ENCODE measurements at places on chromosomes 5 and 9.
A peak's percentile ranks its signal among the peaks of the same experiment; 100 is the strongest.

- no peak for DNase-seq
Measured at GRCh38 chr5:149151717-149152116, 10.4 kb downstream of the ABLIM3 start.

DNA sequence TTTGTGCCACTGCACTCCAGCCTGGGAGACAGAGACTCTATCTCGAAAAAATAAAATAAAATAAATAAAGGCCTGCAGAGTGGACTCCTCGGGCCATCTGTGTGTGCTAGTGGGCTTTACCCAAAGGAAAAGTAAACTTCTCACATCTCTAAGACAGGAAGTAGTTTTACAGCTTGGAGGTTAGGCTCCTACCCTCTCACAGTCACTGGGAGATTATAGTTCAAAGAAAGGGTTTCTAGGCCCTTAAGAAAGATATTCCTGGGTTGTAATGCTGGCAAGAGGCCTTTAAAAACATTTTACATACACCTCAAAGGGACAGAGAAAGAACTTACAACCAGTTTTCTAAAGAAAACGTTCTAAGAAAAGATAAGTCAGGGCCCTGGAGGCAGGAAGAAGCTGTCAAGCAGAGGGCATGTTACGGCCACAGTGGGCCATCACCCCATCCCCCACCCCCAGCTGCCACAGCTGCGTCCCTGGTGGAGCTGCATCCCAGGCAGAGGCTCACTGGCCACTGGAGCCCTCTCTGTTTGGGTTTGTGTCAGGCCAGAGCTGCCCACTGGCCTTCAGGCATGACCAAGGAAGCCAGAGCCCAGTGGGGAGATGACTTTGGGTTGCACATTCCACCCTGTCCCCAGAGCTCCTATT lies 78.1 kb upstream of the CDK20 start:
- no peak for DNase-seq

- no peak for DNase-seq
Measured at GRCh38 chr5:144864118-144864517, 693.4 kb downstream of the KCTD16 start.

- no peak for DNase-seq
Measured at GRCh38 chr5:77972469-77973252, 196.5 kb upstream of the TBCA start.

GRCh38 chr9:14485366-14485765 lies 171.4 kb upstream of the NFIB start:
- DNase-seq: no peak

GRCh38 chr5:143251946-143252345 lies 151.5 kb downstream of the NR3C1 start:
- no peak for DNase-seq

DNA sequence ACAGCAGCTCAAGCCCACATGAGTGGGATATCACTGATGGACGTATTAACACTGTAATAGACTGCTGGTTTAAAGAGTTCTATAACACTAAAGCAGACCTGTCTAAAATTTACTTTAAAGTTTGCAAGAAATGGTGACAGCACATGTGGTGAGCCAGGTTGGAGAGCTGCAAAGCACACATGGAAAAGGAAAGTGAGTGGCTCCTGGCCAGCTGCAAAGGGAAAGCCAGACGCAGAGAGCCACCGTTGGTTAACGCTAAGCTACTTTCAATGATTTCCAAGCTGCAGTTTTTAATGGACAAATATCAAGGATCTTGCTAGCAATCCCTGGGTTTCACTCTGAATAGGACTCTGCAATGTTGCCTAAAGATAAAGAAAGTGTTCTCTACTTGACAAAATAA lies 89.9 kb downstream of the CTNND2 start:
- DNase-seq: no peak

- peak; percentile 54 for DNase-seq
Measured at GRCh38 chr9:34992376-34992951, 2.9 kb downstream of the DNAJB5 start.

- no peak for DNase-seq
Measured at GRCh38 chr5:61737301-61737963, 405.4 kb downstream of the ZSWIM6 start.

DNA sequence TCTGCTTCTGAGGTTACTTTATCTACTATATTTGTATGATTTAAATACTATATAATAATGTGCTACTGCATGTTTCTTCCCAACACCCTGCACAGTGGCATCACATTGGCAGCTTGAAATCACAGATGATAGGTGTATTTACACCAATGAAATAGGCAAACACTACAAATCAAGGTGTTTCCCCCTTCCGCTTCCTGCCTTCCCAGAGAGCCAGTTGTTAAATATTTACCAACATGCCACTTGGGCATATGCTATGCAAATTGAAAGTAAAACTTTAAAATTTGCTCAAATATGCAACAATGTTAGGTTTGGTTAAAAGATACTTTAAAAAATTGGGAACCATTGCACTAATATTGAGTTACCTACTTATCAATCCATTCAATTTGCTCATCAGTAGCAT lies 58.2 kb upstream of the SMARCA2 start:
- DNase-seq: no peak

GRCh38 chr9:19641046-19641445 lies 147.8 kb downstream of the SLC24A2 start:
- no peak for DNase-seq

GRCh38 chr9:89042984-89043383 lies 51.7 kb downstream of the S1PR3 start:
- DNase-seq: no peak

- no peak for DNase-seq
Measured at GRCh38 chr5:72368271-72368670, 48.1 kb downstream of the PTCD2 start.

GRCh38 chr5:90939211-90939610 lies 380.6 kb downstream of the ADGRV1 start:
- no peak for DNase-seq

- DNase-seq: peak; percentile 51
Measured at GRCh38 chr9:32581512-32582143, 8.7 kb upstream of the NDUFB6 start.

- no peak for DNase-seq
Measured at GRCh38 chr5:170439944-170440269, 50.7 kb upstream of the KCNMB1 start.

GRCh38 chr5:132756542-132756941 lies 9.3 kb downstream of the CCNI2 start:
- no peak for DNase-seq

GRCh38 chr5:27308153-27308552 lies 269.8 kb upstream of the CDH9 start:
- DNase-seq: no peak

GRCh38 chr9:87850391-87850790 lies 32.3 kb upstream of the SPATA31E1 start:
- no peak for DNase-seq

Data from activated CD4-positive, alpha-beta T cell treated with anti-CD3 and anti-CD28 coated beads, Interleukin-2, amount 50 U/mL, for 16 hours (primary cell).